IMR-90 (cell line): ENCODE measurements at places on chromosomes 2 and 18. TPM values are rescaled to one million over a fixed set of nuclear protein-coding genes. Genes with fewer than 3 reads are reported as not detected.

The SH3RF3 gene
- 3.4 and 3.9 TPM in 2 replicates for total RNA-seq

- DNase-seq: no peak
Observed at GRCh38 chr2:175854129-175854528, 147.9 kb downstream of the LNPK start.

GRCh38 chr18:49026501-49027373 is 76.0 kb upstream of the SMAD7 start:
- no peak for DNase-seq

The C2orf78 gene
- not detected in 2 replicates for total RNA-seq

The NOSTRIN gene
- under 0.01 and 0.18 TPM in 2 replicates for total RNA-seq
